NCI-H1105 treated with DMSO at 0.1 percent for 48 hours (cell line): ENCODE measurements at places on chromosomes 13 and 19.

DNA sequence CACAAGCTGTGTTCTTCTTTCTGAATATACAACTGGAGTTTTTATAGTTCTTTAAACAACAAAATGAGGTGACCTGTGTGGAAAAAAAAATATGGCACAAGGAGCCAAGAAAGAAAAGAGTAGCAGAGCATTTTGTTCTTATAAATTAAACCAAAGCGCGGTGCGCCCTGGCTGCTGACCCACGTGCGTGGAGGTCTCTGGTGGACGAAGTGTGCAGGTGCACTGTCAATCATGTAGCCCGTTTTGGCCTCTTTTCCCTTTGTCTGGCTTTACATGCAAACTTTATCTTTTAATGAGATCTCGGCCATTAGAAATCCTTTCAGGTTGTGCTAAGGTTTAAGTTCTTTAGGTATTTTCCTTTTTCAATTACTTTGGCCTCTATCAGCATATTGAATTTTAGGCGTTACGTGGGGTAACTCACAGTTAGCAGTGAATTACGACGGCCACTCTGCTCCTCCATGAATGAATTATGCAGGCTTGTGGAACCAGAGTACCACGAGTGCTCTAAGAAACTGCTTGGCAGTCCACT, 443.9 kb upstream of the SLC10A2 start:
- DNase-seq: no peak

- no peak for DNase-seq
Measured at GRCh38 chr13:114035583-114036531, 62.0 kb upstream of the C13orf46 start.

DNA sequence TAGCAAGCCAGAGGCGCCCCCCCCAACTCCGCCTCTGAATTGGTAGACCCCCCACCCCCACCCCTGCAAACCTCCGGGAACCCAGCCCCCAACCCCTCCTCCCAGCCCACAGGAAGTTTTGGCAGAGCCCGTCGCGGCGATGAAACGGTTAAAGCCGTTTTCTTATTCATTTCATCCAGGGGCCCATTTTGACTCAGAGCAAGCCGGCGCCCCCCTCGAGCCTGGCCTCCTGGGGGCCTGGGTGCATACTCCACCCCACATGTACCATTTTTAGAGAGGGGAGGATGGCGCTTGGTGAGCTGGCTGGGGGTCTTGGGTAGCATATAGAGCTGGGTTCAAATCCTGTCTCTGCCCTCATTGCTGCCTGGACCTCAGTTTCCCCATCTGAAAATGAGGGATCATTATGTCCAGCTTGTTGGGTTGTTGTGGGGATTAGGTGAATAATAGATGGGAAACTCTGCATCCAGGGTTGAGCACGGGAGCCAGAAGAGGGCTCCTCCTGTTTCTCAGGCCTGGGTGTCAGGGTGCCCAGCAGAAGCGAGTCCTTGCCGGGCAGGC, 7.9 kb upstream of the JUNB start:
- DNase-seq: no peak

GRCh38 chr13:74931698-74932433, 550.1 kb downstream of the TBC1D4 start:
- DNase-seq: no peak

DNA sequence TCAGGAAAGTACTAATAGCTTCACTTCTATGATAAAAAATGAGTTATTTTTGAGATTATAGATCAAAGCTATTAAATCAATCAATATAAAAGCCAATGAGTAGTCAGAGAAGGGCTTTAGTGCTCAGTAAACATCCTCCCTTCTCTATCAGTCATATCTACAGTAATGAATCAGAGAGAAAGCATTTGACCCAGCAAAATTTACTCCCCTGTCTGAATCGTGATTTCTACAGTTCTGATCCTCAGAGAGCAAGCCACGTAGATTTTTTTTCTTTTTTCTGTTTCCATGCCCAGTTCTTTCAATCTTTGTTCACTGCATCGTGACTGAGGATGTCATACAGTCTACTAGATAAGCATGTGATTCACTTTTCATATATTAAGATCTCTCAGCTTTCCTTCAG, 16.2 kb upstream of the MBNL2 start:
- no peak for DNase-seq

DNA sequence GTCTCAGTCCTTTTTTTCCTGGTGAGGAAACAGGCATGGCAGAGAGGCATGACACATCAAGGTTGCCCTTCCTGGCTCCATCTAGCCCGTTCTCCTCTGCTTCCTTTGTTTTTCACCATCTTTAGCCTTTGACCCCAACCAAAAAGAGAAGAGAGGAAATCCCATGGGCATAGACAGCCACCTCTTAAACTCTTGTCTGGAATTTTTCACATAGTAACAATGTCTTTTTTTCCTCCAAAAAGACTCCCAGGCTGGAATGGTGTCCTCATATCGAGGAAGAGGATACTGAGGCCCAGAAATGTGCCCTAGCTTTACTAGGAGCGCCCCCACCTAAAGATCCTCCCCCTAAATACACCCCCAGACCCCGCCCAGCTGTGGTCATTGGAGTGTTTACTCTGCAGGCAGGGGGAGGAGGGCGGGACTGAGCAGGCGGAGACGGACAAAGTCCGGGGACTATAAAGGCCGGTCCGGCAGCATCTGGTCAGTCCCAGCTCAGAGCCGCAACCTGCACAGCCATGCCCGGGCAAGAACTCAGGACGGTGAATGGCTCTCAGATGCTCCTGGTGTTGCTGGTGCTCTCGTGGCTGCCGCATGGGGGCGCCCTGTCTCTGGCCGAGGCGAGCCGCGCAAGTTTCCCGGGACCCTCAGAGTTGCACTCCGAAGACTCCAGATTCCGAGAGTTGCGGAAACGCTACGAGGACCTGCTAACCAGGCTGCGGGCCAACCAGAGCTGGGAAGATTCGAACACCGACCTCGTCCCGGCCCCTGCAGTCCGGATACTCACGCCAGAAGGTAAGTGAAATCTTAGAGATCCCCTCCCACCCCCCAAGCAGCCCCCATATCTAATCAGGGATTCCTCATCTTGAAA, at the start of gene GDF15:
TSS of gene GDF15 (plus strand) at position 484 of the 868 bp plus-strand sequence. CDS start at position 516, 32 bp downstream.
- DNase-seq: no peak

DNA sequence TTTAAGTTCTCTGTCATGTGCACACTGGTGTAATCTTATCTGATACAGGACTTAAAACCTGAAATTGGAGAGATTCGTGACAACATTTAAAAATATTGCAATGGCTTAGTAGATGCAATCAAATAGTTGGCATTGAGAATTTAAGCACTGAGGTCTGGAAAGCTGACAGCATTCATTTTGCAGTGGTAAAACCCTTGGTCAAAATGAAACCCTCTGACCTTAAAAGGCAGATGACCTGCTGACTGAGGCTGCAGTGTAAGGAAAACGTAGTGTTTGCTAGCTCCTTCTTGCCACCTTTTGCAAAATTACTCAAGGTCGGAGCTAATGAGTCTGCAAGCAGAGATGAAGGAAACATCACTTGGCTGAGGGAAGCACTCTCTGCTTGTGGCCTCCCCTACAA, 150.6 kb downstream of the KCTD12 start:
- DNase-seq: no peak

GRCh38 chr13:113103646-113104045, 1.9 kb upstream of the F7 start:
- no peak for DNase-seq

- DNase-seq: no peak
Measured at GRCh38 chr13:114230117-114230516, 4.6 kb upstream of the CDC16 start.

DNA sequence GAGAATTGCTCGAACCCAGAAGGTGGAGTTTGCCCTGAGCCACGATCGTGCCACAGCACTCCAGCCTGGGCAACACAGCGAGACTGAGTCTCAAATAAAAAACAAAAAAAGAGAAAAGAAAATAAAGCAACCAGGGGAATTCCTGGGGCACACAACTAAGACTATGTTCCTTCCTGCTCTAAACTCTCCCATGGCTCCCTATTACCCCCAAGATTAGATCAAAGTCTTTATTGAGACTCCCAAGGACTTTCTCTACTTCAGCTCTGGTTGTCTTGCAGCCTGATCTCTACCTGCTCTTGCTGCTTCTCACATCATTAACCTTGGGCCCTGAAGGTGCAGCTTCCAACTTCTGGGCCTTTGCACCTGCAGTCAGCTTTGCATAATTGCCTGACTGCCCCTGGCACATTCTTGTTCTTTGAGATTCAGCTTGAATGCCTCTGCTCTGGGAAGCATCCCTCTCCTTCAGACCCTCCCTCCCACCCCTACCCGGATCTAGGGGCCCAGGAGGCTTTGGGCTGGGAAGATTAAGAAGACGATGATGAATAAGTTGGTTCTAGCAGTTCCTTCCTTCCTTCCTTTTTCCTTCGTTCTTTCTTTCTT, 16.8 kb upstream of the CERS4 start:
- no peak for DNase-seq

DNA sequence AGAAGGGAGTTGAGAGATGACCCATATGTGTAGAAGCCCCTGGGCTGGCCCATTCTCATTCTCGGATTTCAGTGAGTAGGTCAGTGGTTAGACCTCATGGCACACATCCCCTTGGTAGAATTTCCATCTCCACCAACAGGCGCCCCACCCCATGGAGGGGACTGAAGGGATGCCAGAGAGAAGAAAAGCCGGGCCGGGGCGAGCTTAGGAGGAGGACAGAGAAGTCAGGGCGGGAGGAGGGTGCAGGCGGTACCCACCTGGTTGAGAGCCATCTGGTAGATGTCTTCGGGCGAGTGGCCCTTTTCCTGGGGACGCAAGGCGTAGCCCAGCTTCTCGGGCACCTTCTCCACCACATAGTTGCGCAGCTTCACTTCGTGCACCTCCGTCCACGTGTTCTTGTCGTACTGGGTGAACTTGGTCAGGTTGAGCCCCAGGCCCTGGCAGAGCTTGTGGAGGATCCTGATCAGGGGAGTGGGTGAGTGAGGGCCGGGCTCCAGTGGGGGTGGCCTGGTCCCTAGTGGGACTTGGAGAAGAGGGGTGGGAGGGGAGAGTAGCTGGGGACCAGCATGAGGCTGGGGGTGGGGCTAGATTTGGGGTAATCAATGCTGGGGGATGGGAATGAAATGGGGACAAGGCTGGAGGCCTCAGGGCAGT, 2.5 kb downstream of the IL4I1 start:
- DNase-seq: no peak

DNA sequence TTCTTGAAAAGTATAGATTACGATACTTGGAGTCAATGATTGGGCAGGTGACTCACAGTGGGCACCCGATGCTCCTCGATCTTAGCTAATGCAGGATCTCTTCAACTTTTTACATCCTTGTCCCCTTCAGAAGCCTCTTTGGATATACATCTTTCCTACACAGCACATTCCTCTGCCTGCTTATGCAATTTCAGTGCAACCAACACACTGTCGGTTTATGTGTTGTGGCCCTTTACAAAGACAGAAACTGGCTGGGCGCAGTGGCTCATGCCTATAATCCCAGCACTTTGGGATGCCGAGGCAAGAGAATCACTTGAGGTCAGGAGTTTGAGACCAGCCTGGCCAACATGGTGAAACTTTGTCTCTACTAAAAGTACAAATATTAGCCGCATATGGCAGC, 2.6 kb downstream of the GPR42 start:
- no peak for DNase-seq

DNA sequence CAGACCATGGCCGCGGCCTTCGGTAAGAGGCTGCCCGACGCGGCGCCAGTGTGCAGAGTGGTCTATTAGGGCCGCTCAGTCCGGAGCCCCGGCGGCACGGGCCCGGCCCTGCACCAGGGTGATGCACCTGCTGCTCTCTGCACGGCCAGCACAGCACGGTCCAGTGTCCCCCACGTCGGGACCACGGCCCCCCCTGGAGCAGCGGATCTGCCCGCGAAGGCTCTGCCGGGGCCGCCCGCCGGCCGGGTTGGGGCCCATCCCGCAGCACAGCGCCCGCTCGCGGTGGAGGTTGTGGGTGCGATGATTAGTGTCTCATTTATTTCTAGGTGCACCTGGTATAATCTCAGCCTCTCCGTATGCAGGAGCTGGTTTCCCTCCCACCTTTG, 7.9 kb downstream of the PTBP1 start:
- no peak for DNase-seq

GRCh38 chr19:39543477-39543857, 3.5 kb upstream of the EID2 start:
- no peak for DNase-seq

DNA sequence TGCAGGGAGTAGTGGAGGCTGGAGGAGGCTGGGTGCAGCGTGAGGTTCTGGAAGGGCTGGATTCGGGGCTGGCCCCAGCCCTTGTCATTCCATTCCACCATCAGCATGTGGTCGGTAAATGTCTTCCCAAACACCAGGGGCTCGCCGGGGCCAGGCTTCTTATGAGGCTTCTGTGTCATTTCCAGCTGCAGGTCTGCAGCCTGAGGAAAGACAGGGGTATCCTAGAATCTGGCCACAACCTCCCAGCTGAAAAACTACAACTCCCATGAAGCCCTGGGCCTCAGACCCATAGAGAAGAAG, 4.4 kb downstream of the BCAT2 start:
- DNase-seq: no peak

DNA sequence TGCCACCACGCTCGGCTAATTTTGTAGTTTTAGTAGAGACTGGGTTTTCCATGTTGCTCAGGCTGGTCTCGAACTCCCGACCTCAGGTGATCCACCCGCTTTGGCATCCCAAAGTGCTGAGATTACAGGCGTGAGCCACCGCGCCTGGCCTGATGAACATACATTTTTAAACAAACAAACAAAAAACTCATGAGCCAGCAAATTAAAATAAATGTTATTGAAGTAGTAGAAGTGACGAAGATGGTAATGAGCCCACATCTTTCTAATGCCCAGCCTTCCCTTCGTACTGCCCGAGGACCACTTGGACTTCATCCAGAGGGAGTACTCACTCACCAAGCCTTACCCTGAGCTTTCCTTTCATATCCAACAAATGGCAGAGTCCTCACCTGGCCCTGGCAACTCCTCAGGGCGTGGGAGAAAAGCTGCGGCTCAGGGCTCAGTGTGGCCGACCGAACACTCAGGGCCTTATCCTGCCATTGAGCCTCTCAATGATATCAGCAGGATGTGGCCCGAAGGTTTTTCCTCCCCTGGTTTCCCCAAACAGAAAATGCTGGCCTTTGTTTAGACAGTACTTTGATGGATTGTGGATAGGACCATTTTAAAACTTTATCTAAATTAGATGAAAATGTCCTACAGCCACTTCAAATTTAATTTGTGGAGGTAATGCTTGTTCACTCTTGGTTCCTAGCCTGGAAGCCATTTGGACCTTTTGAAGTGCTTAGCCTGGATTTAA, 22.8 kb upstream of the ABCC4 start:
- no peak for DNase-seq

GRCh38 chr19:3698974-3699740, 1.1 kb downstream of the PIP5K1C start:
- DNase-seq: no peak

- no peak for DNase-seq
Measured at GRCh38 chr13:111908361-111908760, 158.6 kb upstream of the SOX1 start.

DNA sequence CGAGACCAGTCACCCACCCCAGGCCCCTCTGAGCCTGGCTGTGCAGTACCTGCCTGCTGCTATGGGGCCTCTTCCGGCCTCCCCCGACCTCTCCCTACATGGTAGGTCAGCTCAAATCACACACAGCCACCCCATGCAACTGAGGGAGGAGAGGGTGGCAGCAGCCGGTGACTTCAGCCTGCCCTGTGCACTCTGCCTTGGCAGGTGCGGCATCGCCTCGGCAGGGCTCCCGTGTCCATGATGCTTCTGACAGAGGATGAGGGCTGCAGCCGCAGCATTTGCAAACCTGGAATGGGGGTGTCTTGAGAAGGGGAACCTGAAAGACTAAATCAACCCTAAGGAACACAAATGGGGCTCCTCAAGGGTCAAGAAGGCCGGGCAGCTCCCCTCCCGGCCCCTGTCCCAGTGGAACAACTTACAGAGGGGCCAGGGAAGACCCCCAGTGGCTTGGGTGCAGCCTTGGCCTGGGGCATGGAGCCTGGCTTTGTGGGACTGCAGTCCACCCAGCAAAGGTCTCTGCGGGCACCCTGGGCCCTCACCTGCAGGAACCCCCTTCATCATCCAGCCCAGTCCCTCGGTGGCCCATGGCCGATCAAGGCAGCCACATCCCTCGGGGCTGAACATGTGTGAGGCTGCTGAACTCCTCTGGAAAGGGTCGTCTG, 6.7 kb downstream of the TEX29 start:
- DNase-seq: no peak
